ENCODE measurements at places on chromosomes 11 and 22.
A peak's percentile ranks its signal among the peaks of the same experiment; 100 is the strongest.

GRCh38 chr11:133082453-133082781 lies 449.9 kb downstream of the OPCML start:
- no peak for DNase-seq

DNA sequence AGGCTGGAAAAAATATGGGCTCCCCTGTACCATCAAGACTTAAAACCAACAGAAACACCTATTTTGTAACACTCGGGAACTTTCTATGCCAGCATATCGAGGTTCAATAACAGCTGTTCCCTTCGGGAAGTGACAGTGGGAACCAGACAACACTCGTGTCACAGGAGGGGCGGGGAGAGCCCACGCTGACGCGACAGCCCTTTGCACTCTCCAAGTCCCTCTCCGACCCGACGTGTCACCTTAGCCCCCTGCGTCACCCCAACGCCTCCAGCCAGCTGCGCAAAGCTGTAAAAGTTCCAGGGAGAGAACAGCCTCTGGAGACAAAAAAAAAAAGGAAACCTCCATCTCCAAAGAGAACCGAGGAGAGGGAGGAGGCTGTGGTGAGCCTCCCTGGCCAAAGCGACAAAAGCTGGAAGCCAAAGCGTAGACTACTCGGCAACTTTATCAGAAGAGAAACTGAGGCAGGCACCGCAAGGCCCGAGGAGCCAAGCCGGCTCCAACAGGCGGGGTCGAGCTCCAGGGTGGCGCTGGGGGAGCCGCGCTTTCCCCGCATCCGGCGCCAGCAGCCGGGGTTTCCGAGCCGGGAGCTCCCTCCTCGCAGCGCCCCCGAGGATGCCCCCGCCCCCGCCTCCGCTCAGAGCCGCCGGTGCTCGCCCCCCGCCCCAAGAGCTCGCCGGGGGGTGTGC lies 751 bp downstream of the ARFGAP3 start:
- DNase-seq, result peak; percentile 45

DNA sequence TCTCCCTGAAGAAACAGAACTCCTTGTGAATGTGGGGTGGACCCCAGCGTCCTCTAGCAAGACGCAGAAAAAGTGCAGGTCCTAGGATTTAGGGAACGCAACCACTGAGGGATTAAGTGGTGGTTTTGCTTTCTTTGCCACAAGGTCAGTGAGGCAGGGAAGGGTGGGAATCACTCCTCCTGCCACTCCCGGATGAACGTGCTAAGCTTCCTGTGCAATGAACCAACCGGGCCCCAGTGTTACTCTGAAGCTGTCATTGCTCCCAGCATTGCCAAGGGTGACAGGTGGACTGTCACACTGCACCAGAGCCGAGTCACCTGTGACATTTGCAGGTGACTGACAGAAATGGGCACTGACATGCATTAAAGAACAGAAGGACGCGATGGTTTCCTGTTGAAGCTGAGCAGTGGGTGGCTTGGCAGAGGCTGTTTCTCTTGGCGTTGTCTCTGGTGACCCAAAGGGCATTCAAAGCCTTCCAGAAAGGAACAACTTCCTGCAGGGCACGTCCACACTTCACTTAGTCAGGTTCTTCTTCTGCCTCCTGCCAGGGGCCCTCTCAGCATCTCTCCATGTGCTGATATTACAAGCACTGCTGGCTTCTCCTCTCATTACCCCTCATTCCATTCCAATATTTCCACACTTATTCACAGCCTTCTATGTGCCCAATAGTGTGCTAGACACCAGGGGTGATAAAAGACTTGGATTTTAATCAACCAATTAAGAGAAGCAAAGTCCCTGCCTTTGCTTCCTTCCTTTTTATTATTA lies 9.7 kb downstream of the KIRREL3 start:
- DNase-seq, result no peak

GRCh38 chr22:48052621-48052890 lies 1290.1 kb downstream of the TBC1D22A start:
- no peak for DNase-seq

DNA sequence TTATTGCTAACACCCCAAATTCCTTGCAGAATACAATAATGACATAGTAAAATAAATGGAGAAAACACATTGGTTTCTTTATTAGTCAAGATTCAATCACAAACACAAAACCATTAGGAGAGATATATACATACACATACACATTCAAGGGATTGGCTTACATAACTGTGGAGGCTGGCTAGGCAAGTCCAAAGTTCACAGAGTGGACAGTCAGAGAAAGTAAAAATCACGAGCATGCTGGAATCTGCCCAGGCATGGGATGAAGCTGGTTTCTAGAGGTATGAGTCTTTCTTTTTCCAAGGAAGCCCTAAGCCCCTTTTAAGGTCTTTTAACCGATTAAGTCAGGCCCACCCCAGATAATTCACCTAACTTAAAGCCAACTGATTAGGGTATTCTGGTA lies 13.6 kb upstream of the OR56B1 start:
- no peak for DNase-seq

DNA sequence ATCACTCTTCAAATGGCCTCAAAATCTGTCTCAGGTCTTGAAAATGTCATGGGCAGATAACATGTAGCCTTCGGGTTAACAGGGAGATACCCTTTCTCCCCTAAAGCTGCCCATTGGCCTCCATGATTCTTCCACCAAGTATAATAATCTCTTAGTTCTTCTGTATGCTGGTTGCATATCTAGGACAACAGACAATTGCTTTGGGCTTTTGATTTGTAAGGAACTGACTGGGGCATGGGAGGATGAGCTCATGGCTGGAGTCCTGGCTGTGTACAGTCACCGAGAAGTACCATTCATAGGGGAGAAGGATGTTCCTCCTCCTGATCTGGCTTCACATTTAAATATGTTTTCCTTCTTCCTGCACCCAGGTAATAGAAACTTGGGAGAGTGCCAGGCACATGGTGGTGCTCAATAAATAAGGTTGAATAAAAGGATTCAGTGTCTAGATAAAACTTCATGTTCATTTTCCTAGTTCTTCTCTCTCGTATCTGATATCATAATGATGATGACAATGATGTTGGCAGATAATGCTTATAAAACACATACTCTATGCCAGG lies 2.8 kb upstream of the AMPD3 start:
- DNase-seq, result no peak

DNA sequence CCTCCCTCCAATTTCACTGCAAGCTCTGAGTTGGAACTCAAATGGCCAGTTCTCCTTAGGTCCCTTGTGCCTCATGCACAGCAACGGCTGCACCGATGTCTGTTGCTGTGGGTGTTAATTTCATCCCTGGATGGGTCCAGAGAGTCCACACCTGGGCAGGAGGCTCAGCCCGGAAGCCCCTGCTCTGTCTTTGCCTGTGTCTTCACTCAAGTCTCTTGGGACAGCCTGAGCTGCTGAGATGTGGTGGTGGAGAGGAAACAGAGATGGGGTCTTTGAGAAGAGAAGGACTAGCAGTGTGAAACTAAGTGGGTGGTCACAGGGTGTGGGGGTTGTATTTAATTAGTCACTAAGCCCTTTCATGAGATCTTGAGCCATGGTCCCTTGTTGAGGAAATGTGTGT lies 109.3 kb downstream of the NECTIN1 start:
- no peak for DNase-seq

DNA sequence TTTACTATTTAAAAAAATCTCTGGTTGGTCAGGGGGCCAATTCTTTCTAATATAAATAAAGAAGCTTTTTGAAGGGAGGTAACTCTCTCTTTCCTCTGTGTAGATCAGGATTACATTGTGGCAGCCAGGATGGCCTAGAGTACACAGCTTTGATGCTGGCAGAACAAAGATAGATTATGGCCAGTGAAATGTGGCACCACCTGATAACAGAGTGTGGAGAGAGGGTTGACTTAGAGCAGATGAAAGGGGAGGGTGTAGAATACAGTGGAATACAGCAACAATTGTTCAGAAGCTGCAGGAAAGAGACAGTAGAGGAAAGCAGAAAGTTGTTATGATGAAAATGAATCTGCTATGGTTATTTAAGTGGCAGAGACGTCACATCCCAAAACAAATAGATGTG lies 99.0 kb downstream of the FAR1 start:
- no peak for DNase-seq

GRCh38 chr11:131491503-131491902 lies 121.1 kb downstream of the NTM start:
- DNase-seq, result no peak

- no peak for DNase-seq
Observed at GRCh38 chr11:8068605-8069221, 12.3 kb upstream of the TUB start.

DNA sequence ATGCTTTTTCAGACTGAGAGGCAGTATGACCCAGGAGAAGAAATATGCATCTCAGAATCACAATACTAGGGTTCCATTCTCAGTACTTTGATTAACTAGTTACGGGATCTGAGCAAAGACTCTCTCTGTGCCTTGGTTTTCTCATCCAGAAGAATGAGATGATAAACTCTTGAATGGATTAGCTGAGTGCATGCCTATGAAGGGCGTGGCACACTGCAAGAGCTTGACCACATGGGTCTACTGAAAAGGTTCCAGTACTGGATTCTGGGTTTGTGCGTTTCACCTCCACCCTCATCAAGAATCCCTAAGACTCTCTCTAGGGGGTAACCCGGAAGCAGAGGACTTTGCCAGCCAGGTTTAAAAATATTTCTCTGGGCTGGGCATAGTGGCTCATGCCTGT lies 25.6 kb downstream of the PGA5 start:
- no peak for DNase-seq

DNA sequence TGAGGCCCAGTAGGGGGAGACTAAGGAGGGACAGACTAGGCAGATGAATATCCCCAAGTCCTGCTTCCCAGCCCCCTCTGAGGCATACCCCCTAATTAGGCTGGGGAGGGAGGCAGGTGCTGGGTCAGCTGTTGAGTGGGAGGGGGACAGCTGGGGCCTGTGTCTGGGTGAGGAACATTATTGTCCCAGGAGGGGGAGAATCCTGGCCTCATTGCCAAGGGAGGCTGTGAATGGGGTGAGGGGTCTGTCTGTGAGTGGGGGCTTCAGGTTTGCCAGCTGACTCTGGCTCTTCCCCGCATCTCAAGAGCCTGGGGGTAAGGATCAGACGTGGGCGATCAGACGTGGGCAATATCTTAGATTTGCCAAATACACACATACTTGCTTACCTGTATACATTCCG lies 2.1 kb downstream of the INPPL1 start:
- DNase-seq, result no peak

DNA sequence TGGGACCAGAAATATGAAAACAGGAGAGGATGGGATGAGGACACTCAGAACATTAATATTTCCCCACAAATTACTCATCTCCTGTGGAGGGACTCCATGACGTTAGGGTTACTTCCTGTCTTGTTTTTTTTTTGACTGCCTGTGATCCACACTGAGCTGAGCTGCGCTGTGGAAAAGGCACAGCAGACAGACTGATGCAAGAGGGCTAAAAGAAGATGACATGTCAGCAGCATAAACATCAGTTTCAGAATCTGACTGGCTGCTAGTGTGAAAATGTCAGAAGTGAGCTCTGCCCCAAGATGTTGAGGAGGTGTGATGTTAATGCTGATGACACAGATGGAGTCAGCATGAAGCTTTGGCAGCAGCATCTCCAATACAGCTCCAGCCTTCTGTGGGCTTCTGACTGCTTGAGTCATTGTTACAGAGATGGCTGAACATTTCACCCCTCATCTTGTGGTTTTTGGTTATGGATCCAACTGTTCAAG lies 286.8 kb downstream of the BLID start:
- no peak for DNase-seq

DNA sequence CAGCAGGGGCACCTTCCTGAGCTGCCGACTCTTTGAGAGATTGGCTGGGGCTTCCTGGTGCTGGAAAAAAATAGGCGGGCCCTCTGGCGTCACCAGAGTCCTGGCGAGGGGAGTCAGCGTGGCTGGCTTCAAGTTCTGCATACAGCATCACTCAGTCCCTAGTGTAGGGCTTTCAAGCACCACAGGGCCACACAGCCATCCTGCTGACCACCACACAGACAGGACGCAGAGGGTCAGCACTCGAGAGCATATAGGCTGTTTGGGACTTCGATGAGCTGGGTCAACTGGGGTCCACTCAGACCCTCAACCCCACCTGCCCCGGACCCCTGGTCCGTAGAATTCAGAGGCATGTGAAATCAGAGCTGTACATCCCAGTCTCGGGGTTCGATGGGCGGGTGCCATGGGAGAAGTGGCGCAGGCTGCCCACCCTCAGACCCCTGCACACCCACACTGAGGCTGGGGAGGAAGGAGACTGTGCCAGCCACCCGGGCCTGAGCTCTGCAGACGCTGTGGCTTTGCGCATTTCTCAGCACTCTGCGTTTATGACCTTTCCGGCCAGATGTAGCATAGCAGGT lies 1131.9 kb downstream of the BRD1 start:
- no peak for DNase-seq

DNA sequence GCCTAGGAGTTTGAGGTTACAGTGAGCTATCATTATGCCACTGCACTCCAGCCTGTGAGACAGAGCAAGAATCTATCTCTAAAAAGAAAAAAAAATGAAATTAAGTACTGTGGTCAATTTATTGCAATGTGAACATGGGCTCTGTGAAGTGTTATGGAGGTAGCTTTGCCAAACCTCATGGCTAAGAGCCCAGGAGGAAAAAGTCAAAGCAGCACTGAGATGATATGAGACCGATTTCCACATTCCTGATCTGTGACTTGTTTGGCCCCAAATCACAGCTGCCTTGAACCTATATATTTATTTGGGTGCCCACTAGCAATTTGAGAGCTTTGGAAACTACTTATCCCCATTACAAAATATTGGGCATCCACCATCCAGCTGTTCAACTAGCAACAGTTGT lies 29.8 kb upstream of the TMEM135 start:
- no peak for DNase-seq

DNA sequence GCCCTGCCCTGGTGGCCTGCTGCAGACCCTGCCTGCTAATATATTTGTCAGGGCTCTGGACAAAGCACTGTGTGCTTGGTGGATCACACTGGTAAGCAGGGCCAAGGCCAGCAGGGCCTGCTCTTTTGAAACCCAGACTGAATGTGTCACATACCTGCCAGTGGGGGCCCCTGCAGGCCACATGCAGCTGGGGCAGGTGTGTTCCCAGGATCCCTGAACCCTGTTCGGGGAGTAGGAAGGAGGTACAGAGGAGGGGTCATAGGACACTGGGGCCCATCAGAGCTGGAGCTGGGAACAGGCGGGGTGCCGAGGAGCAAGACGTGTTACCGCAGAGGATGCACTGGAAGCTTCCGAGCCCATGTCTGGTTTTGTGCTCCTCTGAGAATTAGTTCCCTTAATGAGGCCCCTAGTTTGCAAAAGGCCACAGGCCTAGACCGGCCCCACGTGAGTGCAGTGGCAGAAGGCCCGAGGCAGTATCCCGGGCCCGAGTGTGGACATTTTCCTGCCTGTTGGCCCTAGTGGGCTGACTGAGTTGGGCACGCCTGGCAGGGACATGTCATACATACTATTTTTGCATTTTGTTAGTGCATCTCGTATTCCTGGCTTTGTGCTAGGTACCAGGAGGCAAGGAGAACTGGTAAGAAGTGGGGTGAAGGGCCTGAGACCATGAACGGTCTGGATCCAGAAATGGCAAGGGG lies 11.2 kb upstream of the ACR start:
- no peak for DNase-seq

GRCh38 chr22:20576445-20576816 lies 69.0 kb downstream of the MED15 start:
- no peak for DNase-seq

GRCh38 chr22:36873614-36874308 lies 13.0 kb downstream of the NCF4 start:
- DNase-seq, result no peak

All from activated CD8-positive, alpha-beta memory T cell treated with anti-CD3 and anti-CD28 coated beads for 1 hour (primary cell).